ENCODE measurements at places on chromosomes 7 and 10.

GRCh38 chr7:46572691-46573090 is 651.6 kb upstream of the IGFBP3 start:
- no peak for DNase-seq

- no peak for DNase-seq
These were observed 59.5 kb upstream of the ELMO1 start for GRCh38 chr7:37508118-37508517.

GRCh38 chr10:71187600-71187999 is 24.8 kb upstream of the UNC5B start:
- no peak for DNase-seq

DNA sequence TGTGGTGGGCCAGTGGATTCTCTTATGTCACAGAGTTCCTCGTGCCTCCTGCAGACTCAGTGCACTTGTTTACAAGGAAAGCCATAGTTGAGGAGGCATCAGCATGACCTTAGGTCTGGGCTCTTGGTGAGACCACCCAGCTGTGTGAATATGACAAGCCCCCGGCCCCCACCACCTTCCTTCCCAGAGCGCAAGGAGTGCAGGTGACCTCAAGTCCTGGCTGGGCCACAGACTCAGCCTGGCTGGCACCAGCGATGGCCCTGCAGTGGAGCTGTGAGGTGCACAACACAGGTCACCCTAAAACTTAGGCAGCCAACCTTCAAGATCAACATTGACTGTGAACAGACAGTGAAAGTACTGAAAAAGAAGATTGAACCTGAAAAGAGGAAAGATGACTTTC is 14.2 kb upstream of the SEMA3E start:
- no peak for DNase-seq

- DNase-seq: no peak
These were observed 86.5 kb downstream of the TMEM178B start for GRCh38 chr7:141160246-141160860.

- no peak for DNase-seq
These were observed 79.6 kb downstream of the ANLN start for GRCh38 chr7:36469236-36469635.

- DNase-seq: no peak
These were observed 126.2 kb upstream of the NRP1 start for GRCh38 chr10:33460505-33461294.

DNA sequence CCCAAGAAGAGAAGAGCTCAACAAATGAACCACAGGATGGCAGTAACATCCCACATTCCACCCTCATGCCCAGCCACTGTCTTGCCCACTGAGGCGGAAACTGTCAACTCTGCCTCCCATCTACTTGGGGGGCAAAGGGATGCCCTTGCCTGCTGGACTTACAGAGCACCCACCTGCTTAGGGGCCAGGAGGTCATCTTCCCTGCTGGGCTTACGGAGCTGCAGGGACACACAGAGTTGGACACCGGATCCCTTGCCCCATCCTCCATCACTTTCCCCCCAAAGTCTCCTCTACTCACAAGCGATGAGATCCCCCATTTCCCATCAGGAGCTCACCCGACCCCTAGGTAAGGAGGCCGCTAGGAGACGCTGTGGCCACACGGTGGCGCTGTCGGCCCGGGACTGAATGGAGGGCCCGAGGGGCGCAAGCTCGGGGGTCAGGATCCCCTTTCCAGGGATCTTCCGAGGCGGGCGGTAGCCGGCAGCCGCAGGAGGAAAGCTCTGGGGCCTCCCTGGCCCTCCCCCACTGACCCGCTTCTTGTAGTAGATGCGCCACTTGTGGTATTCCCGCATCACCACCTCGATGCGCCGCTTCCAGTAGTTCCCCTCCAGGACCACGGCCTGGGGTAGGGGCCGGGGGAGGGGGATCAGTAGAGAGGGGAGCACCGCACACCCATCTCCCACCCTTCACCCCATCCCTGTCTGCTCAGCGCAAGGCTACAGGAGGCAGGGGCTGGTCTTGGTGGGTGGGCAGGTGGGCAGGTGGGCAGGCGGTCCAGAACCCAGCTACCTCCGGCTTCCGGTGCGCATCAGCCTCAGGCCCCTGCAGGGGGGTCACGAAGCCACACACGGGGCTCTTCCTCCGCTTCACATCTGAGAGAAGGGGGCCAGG is 17.3 kb downstream of the MLXIPL start:
- peak; percentile 32 for DNase-seq

DNA sequence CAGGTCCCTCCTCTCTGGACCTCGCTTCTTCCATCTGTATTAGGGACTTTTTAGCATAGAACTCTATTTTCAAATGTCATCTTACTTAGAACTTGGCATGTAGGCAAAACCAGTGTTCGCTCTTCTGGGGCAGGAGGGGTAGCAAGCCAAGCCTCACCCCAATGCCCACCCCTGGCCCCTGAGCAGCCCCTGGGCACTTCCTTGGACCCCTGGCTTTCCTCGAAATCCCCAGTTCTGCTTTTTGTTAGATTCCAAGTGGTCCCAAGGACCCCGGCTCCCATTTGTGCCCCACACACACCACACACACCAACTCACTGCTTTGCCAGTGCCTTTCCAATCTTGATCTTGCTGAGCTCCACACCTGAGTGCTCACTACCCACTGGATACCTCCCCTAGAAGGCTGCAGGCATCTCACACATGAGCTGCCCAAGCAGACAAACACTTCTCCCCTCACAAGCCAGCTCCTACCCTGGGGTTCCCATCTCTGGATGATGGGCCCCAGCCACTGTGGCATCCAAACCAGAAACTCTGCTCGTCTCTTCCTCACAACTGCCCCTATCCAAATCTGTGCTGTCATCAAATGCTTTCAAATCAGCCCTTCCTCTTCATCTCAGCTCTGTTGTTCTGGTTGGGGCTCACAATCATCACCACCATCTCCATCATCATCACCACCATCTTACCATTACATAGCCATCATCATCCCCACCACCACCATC is 167.9 kb upstream of the ZMIZ1 start:
- no peak for DNase-seq

DNA sequence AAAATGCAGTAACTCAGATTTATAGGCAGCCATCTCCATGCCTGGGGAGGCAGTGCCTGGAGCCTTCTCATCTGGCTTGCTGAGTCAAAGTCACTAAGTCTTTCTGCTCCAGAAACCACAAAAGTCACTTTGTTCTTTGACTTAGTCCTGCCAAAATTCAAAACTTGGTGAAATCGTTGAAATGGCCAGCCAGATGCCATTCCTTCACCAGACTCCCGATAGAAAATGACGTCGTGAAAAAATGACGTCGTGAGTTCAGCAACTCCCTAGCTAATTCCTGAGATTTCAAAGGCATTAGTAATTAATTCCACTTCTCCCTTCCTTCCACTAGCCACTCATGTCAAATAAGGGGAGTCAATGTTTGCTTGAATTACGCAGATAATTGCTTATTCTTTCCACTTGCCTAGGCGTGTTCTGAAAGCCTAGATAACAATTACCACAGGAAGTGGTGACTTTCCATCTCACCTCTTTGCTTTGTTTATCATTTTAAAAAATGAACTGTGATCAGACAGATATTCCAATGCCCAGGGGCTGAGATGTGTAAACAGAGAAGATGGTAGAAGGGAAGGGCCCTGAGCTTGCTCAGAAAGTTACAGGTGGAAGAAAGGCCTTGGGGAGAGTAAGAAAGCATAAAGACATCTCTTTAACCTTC is 48.5 kb upstream of the OSBPL3 start:
- DNase-seq: no peak

DNA sequence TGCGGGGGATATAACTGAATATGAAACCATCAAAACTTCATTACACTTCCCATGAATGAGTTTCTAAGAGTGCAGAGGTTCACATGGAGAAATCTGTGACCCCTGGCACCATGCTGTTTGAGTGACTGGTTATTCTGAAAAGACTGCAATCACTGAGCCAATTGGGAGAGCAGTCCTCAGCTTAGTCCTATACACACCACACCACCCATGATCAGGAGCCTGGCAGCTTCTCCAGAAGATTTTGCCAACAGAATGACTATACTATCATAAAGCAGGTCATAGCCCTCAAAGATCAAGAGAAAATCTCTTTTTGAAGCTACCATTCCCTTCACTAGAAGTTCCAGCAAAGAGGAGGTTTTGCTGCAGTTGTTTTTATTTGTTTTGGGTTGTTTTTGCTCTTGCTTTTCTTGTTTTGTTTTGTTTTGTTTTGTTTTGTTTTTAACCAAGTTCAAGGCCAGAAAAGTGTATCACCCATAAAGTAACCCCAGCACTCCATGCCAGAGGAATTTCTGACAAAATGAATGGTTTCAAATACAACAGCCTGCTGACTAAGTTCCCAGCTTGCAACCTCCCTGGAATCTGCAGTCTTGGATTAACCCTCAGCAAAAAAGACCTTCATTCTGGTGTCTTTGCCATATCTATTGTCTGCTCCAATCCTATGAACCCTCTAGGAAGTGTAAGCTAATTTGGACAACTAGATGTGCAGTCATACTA is 19.7 kb upstream of the HGF start:
- DNase-seq: no peak

- DNase-seq: no peak
These were observed 160.6 kb downstream of the KLF6 start for GRCh38 chr10:3624367-3624766.

- no peak for DNase-seq
These were observed 161.0 kb downstream of the SEM1 start for GRCh38 chr7:96548664-96549063.

GRCh38 chr7:16754856-16755317 is 1.3 kb downstream of the TSPAN13 start:
- no peak for DNase-seq

DNA sequence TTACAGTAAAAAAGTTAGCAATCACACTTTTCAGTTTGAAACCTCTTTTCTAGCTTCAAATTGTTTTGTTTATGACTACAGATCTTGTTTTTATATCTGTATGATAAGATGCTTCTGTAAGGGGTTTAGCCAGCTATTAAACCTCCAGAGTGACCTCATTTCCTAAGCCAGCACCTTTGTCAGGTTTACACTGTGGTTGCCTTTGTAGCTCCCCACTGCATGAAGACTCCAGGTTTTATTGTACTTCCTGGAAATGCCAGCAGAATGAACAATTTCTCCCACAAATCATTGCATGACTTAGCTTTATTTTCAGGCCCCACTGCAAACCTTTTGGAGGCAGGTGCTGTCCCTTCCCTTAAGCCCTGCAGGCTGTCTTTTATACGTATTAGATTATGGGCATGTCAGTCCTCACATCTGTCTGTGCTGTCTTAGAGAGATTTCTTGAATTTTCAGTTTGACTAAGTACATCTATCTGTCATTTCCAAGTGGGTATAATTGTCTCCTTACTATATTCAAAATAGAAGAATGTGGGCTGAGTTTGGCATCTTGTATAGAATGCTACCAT is 8.2 kb upstream of the AGR3 start:
- no peak for DNase-seq

- DNase-seq: no peak
These were observed 60.8 kb upstream of the RAB11FIP2 start for GRCh38 chr10:118107541-118107940.

GRCh38 chr10:102231357-102232318 is 5.5 kb downstream of the ELOVL3 start:
- peak; percentile 45 for DNase-seq

DNA sequence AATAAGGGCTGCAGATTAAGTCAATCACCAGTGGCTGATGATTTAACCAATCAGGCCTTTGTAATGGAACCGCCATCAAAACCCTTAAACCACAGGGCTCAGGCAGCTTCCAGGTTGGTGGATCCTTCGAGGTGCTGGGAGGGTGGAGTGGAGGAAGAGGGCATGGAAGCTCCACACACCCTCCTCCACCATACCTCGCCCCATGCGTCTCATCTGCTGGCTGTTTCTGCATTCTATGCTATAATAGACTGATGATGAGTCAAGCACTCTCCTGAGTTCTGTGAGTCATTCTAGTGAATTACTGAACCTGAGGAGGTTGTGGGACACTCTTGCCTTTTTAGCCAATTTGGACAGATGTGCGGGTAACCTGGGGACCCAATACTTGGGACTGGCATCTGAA is 43.9 kb downstream of the CHST15 start:
- DNase-seq: no peak

GRCh38 chr10:99360934-99361333 is 31.8 kb downstream of the CNNM1 start:
- no peak for DNase-seq

- no peak for DNase-seq
These were observed 21.5 kb upstream of the PDE1C start for GRCh38 chr7:32091608-32092210.

GRCh38 chr10:129764901-129765663 is 199.0 kb downstream of the EBF3 start:
- DNase-seq: no peak

DNA sequence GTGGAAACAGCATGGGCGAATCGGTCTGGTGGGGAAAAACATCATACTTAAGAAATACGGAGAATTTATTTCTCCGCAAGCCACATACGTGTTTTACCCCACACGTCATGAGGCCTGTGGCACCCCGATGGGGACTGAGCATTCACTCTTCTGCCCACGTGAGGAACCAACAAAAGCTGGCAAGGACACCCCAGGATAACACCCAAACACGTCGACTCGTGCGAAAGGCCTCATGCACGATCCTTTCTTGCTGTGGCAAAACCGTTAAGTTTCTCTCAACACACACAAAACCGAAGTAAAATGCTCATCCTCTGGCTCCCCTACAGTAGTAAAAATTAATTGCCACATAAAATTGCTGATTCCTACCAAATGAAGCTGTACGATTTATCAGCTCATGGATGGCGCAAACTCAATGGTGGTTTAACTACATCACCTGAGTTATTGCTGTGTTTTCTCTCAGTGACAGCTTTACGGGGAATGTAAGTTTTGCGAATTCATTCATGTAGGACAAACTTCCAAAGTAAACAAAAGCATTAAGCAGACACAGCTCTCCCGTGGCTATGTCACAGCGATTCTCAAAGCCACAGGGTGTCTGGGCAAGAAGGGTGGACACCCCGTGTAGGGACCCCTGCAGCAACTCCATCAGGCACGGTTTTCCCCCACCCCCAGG is 97.0 kb downstream of the CTBP2 start:
- DNase-seq: no peak

DNA sequence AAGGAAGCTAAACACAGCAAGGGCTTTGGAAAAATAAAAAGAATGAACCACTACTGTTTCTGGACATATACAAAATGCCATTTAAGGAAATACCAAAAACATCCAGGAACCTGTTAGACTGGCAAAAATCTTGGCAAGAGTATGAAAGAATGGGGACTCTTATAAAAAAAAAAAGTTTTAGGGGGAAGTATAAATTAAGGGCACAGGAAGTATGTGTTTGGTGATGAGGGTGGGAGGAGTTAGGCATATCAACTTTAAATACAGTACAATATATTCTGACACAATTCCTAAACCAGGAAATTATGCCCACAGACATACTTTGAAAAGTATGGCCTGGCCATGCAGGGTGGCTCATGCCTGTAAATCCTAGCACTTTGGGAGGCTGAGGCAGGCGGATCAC is 74.2 kb downstream of the WAPL start:
- DNase-seq: no peak
